GM19239 (cell line): ENCODE measurements at places on chromosomes 16 and 17.

DNA sequence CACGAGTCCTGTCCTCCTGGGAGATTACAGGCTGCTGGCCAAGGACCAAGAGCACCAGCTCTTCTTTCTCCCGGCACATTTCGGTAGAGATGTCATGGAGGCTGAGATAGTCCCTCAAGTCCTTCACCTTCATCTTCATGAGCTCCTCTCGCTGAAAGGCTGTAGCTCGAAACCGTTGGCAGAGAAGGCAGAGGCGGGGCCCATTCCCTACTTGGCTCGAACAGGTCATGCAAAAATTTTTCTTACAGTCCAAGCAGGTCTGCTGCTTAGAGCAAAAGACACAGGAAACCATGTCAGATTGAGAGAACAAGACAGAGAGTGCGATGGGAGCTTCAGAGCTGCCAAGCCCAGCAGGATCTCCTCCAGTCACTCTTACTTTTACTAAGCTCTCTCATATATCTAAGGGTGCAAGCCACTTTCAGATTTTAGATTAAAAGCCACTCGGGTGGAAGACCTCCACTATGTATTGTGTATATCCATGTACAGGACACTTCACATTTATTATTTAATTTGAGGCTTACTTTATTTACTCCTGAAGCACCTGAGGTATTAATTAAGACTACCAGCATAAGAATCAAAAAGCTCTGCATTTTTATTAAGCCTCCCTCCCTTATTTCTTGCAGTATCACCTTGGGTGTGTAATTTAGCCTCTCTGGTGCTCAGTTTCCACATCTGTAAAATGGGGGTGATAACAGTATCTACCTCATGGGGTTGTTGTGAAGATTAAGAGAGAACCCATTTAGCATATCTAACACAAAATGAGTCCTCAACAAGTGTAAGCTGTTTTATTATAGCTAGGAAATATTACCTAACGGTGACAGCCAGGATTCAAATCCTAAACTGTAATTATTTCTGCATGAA, 41.4 kb downstream of the LIG3 start:
- DNase-seq: no peak

DNA sequence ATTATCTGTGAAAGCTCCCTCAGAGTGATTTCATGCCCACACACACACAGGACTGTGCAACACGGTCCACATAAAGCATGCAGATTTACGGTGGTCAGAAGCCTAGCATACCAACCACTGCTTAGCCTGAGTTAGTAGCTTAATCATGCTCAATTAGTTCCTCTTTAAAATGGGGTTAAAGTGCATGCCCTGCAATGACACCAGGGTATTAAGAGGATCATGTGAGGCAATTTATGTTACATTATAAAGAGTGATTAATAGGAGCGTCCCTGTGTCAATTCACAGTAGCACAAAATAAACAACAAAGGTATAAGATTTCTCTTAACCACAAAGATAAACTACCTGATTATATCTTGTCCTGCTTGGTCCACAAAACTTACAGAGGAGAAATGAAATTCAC, 39.8 kb downstream of the C17orf67 start:
- DNase-seq: no peak

- no peak for DNase-seq
Observed at GRCh38 chr17:43445009-43445589, 38.7 kb upstream of the DHX8 start.

DNA sequence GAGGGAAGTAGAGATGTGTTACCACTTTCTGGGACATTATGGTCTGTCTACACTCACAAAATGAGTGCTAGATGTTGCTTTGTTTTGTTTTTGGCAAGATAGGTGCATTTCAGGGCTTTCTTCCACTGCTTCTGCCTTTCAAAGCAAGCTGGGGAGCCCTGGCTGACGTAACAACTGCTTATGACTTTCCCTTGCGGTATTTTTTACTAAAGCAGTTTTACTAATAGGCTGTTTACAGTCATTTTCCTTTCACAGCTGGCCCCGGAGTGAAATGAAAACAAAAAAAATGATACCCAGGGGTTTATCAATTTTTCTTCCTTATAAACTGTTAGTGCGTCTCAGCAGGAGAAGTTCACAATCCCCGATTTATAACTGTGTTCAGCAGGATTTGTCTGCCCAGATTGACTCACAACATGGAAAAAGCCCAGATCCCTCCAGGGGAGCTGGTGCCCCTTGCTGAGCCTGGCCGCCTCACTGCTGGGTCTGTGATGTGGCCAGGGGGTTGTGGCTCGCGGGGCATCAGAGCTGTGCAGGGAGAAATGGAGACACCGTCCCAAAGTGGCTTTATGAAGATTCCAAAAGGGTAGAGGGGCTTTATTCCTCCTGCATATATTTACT, 184.4 kb upstream of the HS3ST3A1 start:
- DNase-seq: no peak

GRCh38 chr17:36889770-36890349, 47.4 kb upstream of the LHX1 start:
- no peak for DNase-seq

DNA sequence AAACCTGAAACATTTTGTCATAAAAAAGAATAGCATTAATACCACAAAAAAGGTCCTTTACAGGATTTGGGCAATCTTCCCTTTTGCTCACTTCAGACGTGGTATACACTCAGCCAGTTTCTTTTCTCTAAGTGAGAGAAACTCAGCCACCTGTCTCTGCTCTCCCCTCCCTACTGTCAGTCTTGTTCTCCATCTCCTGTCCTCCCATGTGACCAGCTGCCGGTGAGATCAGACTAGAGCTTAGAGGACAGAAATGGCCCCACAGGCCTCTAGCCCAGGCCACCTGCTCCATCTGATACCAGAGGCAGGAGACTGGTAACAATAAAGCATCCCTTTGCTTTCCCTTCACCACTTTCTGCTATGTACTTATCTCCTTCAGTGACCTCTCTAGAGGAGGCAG, 34.9 kb downstream of the CMC2 start:
- no peak for DNase-seq

DNA sequence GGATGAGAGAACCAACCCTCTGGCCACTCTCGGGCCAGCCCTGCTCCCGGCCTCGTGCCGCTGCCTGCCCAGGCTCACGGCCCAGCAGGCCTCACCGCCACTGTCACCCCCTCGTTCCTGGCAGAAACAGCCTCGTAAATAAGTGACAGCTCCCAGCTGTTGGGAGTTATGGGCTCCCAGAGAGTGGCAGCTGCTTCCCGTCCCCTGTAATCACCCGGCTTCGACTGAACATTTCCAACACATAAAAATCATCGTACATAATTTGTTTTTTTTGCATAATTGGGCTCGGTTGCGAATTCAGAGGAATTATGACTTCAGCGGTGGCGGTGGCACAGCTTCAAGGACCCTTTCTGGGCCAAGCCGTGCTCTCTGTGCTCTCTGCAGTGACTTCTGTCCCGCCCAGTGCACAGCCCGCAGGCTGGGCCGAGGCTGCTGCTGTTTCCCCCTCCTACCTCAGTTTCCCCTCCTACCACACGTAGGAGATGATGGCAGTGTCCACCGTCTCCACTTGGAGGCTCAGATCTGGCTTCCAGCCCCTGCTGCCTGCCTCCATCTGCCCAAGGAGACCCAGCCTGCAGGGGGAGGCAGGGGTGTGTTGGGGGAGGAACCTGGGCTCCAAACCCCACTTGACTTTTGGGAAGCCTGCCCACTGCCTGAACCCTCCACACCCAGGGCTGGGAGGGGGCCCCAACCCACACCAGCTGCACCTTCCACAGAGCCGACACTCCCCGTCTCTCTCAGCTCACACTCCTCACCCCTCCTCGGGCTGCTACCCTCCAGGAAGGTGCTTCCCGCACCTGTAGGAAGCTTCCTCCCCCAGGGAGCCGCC, 84.9 kb downstream of the RTN4RL1 start:
- no peak for DNase-seq

DNA sequence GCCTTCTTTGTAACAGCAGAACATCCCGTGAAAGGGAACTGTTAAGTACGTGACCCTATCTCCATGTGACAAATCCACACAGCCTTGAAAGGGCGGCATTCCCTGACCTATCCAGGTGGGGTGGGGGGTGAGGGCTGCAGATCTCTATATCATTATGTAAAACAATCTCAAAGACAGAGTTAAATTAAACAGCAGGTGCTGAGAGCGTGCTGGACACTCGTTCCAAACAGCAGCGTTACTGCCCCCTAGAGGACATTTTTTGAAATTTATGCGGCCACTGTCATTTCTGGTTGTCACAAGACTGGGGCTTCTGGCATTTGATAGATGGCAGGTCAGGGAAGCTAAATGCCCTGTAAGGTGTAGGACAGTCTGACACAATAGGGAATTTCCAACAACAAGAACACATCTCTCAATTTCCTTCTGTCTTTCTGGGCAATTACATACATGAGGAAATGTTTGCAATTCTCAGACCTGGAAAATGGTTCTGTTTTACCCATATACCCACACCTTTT, 6.7 kb upstream of the SLC25A39 start:
- peak; percentile 68 for DNase-seq

- DNase-seq: no peak
Observed at GRCh38 chr16:12172343-12172742, 195.8 kb downstream of the SNX29 start.

DNA sequence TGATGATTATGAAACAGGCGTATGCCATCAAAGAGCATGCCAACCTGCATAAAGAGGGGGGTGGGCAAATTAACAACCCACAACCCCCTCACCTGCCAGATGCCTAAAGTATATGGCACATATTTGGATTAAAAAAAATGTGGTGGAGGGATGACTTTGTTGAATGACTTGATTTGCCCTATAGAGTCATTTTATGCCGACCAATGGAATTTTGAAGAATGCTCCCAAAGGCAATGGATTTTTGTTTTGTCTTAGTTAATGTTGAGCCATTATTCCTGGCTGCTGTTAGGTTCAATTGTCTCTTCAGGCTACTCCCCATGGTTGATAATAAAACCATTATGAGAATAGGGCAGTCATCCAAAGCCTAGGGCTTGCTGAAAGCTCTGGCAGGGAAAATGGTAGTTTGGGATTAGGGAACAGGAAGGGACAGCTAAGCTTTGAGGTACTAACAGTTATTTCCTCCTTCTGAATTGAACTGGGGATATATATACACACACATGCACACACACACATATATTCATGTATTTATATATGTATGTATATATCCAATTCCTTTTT, 5.8 kb upstream of the CHCT1 start:
- no peak for DNase-seq

DNA sequence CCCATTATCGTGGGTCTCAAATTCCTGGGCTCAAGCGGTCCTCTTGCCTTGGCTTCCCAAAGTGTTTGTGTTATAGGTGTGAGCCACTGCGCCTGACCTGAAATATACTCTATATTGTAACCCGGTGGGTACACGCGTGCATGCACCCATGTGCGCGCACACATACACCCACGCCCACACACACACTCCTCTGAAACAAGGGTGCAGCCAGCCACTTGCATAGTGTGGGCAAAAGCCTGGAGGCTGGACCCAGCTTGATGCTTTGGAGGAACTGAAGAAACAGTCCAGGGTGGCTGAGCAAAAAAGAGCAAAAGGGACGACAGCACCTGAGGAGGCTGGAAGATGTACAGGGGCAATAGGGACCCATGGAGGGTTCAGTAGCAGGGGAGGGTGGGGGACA, 29.9 kb downstream of the NAGPA start:
- DNase-seq: no peak

GRCh38 chr16:47977802-47978201, 178.0 kb downstream of the ABCC12 start:
- no peak for DNase-seq

GRCh38 chr17:72372185-72372584, 251.4 kb downstream of the SOX9 start:
- no peak for DNase-seq

- DNase-seq: no peak
Observed at GRCh38 chr17:78872486-78872885, 30.5 kb downstream of the CEP295NL start.

GRCh38 chr17:38922538-38923297, 2.7 kb upstream of the LASP1NB start:
- no peak for DNase-seq

DNA sequence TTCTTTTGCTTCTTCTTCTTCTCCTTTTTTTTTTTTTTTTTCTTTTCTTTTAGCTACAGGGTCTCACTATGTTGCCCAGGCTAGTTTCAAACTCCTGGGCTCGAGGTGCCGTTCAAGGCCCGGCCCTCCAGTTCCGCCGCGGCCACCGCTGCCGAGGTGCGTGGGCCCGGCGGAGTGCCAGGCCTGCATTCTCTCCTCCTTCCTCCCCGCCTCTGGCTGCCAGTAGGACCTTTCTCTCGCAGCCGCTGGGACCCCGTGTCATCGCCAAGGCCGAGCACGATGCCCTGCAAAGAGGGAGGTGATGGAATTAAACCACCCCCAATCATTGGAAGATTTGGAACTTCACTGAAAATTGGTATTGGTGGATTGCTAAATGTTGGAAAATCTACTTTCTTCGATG, 195.8 kb downstream of the CDRT15L2 start:
- no peak for DNase-seq

GRCh38 chr17:17570798-17571716, 20.5 kb downstream of the PEMT start:
- DNase-seq: no peak

GRCh38 chr16:56237451-56237930, 46.2 kb downstream of the GNAO1 start:
- no peak for DNase-seq

DNA sequence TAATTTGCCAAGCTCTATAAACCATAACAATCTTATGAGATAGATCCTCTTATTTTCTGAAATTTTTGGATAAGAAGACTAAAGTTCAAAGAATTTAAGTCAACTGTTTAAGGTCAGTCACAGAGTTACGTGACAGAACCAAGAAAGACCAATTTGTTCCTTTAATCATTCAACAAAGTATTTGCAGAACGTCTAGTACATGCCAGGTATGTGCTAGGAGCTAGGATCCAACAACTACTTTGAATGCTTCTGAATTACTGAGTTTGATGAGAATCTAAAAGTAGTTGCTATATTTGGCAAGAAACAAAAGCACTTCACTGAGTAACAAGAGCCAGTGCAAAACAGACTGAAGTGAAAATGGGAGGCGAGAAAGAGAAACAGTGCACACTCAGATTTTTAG, 15.0 kb downstream of the GLOD4 start:
- DNase-seq: no peak

DNA sequence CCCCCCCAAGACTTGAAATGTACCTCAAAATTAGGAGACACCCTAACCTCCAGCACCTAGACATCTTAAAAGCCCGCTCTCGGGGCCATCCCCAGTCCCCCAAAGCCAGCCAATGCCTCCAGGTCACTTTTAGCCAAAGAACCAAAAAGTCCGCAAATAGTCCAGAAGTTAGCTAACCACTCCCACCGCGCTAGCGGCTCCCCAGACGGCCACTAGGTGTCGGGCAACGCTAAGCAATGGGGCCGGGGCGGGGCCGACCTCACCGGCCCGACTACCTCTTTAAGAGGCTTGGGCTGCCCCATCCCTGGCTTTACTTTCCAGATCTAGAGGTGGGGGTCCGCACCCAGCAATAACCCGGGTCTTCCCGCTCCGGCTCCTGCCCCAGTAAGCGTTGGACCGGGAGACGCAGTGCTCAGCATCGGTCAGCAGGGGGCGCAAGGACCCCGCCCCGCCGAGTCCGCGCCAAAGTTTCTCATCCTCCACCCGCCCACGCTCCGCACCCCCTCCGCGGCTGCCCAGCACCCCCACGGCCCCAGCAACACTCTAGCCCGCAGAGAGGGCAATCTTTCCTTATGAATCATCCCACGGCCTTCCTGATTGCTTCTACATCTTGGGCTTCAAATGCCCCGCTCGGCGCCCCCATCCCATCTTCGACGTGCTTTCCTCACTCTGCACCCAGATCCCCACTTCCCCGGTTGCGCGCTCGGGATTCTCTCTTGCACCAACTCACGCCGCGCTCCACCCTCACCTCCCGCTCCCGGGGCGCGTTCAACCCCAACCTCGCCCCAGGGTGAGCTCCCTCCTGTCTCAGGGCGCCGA, 765 bp downstream of the COL1A1 start:
- DNase-seq: peak; percentile 97

GRCh38 chr17:35088881-35089585, 25.5 kb upstream of the RFFL start:
- peak; percentile 67 for DNase-seq

GRCh38 chr17:34990921-34991365, 10.6 kb downstream of the LIG3 start:
- no peak for DNase-seq
